ENCODE measurements at places on chromosomes 7 and 10.

DNA sequence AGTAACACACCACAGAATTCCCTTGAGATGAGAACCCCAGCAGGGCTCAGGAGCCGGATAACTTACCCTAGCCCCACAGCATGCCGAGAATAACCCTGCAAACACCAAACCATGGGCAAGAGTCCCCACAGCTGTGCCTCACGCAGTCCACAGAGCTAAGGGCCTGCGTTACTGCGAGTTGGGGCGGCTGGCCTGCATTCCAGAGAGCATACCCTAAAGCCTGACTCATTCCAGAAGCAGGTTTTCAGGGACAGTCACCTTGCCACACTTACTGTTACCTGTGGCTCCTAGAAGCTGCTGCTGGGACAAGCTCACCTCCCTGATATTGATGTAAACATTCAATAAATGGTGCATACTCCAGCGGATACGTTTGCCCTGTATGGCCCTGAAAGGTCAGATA is 18.6 kb downstream of the FGFR2 start:
- no peak for DNase-seq

DNA sequence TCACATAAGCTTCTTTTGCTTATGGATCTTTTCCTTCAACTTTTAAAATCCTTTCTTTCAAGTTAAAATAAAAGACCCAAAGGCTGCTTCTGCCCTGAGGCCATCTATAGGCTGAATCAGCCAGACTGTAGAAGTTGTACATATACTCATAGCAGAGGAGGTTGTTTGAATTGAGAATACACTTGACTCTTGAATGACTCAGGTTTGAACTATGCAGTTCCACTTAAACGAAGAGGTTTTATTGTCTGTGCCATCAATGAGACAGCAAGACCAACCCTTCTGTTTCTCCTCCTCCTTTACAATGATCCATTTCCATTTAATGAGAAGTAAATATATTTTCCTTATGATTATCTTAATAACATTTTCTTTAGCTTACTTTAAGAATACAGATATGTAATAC is 5.8 kb downstream of the ZNF365 start:
- DNase-seq, result peak; percentile 17

DNA sequence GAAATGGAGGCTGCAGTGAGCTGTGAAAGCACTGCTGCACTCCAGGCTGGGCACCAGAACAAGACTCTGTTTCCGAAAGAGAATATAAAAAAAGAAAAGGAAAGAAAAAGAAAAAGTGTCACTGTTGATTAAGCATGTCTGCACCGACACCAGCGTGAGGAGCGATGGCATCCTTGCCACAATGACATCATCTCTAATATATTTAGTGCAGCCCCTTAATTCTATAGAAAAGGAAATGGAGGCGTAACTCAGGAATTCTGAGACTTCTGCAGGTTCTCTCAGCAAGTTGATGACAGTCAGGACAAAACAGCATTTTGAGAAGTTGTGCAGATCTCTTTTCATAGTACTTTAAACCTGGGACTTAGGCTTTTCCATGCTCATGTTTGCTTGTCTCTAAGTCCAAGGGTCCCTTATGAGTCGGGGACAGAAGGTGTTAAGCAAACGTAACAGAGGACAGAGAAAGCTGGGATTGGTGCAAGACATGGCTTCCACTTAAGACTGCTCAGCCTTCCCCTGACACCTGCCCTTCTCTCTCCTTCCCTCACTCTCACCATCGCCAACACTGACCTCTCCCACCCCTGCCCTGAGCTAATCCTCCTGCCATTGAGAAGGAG is 16.9 kb upstream of the ANKRD1 start:
- DNase-seq, result no peak

DNA sequence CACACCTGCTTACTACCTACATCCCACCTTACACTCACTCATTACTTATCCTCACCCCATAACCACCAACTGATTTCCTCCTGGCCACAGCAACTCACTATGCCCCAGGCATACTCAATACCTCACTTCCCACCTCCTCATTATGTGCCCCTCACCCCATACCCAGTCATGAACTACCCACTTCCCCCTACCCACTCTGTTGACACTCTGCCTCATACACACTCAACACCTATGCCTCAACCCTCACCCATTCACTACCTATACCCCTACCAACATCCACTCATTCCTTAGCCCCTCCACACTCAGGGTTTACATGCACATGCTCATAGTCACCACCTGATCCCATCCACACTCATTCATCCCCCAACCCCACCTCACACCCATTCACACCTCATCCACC is 39.6 kb downstream of the SEC61G start:
- DNase-seq, result no peak

DNA sequence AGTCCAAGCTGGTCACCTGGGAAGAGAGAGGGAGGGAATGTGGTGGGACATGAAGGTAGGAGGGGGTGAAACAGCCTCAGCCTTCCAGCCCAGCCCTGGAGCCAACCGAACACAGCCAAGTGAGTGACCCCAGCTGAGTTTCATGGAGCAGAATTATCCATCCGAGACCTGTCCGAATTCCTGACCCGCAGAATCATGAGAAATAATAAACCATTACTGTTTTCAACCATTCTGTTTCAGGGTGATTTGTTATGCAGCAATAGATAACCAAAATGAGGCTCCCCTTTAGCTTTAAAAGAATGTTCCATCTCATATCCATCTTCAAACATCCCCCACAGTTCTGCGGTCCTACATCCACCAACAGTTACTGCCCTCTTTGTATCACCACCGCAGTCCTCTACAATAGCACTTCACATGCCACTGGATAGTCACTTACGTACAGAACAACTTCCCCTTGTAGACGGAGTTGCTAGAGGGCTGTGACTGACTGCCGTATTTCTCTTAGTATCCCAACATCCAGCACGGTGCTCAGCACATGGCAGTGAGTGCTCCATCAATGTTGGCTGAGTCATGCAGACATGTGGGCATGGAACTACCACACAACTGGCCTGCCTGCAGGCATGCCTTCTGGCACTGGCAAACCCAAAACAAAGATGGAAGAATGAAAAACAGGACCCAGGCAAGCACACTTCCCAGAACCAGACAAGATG is 18.5 kb downstream of the KIAA1549 start:
- DNase-seq, result no peak

DNA sequence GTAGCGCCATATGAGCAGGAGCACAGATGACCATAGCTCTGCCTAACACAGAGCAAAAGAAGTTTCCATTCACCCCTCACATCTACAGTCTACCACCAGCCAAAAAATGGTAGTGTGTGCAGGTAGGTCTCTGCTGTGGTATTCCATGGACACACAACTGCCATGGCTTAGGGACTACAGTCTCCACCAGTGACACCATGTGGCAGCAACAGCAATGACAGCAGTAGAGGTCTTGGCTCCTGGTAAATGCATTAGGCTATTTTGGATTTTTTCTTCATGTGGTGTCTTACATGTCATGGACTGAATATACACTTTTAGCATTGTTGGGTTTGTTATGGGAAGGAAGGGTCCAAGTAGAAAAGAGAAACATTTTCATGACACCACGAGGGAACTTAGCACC is 70.1 kb upstream of the CABCOCO1 start:
- DNase-seq, result no peak

Measured in stromal cell of bone marrow (primary cell).